ENCODE measurements at places on chromosomes 7 and 10. TPM values are rescaled to one million over a fixed set of nuclear protein-coding genes. Genes with fewer than 3 reads are reported as not detected.

Gene OPN1SW
- not detected for total RNA-seq

Gene ENKUR
- total RNA-seq: not detected

Gene PNLIPRP2
- total RNA-seq: not detected

Gene EMX2
- total RNA-seq: not detected

Gene CACNA2D1
- 3.8 TPM for total RNA-seq

Gene TMEM196
- total RNA-seq: not detected

Gene ZNF503
- total RNA-seq: 13.9 TPM

Gene TPST1
- 7.5 TPM for total RNA-seq

Gene UROS
- 63.8 TPM for total RNA-seq

Gene SPDYE2B
- not detected for total RNA-seq

Gene SKIDA1
- total RNA-seq: 1.3 TPM

Gene TLX1
- total RNA-seq: not detected

Gene RASA4B
- 2.1 TPM for total RNA-seq

Gene SEC61G
- total RNA-seq: 401 TPM

Measured in A549 treated with RU486 at 1 μM for 4 hours (cell line).